ENCODE measurements at places on chromosomes 5 and 9.

DNA sequence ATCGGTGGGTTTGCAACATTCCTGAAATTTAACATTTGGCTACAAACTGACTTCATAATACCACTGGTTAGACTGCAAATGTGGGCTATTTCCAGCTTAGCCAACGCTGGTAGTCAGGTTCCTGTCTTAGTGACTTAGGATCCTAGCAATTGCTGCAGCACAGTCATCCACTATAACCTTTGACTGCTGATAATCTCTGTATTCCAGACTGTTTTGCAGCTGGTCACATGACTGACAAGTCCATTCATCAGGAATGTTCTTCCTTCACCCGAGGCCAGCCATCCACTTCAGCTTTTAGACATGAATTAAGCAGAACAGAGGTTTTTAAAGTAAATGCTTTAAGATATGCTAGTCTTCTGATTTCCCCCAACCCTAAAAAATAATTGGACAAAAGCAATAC is 425.9 kb upstream of the MPDZ start:
- DNase-seq = no peak

DNA sequence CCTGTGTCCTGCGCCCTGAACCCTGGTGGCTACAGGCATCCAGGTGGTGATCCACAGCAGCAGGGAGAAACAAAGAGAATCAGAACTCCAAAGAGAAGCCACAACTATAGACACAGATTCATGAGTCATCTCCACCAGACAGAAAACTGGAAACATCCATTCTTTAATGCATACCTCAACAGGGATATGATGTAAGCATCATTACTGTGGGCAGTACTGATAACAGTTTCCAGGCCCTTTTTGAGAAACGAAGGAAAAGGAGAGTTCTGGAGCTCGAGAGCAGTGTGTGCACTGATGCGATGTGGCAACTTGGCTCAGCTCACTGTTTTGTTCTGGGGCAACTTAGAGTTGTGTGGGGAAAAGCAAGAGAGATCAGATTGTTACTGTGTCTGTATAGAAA is 215.6 kb upstream of the ADAMTS16 start:
- DNase-seq = no peak

DNA sequence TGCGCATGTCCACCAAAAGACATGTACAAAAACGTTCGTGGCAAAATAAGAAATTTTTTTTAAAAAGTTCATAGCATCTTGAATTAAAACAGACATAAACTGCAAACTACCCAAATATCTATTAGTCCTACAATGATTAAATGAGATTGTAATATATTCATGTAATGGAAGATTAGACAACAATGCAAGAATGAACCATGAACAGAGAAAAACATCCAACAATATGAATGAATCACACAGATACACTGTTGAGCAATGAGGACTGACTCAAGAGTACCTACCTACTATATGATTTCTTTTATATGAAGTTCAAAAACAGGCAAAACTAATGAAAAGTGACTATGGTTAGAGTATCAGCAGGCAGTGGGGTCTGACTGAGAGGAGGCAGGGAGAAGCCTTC is 17.9 kb upstream of the CTNNAL1 start:
- no peak for DNase-seq

DNA sequence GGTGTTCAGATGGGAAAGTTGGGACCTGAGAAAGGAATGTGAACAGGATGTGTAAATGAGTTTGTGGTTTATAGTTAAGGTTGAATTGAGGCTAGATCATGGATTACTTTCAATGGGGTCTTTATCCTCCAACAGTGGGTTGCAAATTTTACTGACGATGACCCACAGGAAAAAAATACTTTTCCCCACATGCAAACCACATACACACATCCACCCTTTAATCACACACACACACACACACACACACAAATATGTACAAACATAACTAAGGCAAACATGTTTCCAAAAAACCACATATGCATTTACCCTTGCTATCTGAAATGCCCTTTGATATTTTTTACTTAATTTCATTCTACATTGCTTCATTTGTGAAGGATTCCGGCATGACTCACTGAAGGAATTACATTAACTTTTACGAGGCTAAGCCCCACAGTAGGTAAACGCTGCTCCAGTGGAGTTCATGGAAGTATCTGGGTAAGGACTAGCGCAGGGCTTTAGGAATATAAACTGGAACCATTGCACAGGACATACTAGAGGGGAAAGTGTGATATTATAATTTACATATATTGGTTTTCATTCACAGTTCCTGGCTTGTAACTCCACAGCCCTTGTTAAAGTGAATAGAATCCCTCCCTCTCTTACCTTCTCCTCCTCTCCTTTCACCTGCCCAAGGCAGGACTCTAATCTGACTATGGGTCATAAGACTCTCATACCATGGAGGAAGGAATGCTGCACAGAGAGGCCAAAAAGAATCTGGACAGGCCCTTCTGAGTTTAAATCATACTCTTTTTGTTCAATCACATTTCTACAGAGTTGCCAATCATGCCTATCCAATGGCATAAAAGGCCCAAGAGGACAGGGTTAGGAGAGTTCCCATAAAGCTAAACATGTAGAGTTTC is 8.5 kb upstream of the SPEF2 start:
- DNase-seq = no peak

GRCh38 chr5:169911448-169912212 is 68.7 kb downstream of the INSYN2B start:
- no peak for DNase-seq

GRCh38 chr9:13083963-13084528 is 195.4 kb downstream of the MPDZ start:
- DNase-seq = no peak

DNA sequence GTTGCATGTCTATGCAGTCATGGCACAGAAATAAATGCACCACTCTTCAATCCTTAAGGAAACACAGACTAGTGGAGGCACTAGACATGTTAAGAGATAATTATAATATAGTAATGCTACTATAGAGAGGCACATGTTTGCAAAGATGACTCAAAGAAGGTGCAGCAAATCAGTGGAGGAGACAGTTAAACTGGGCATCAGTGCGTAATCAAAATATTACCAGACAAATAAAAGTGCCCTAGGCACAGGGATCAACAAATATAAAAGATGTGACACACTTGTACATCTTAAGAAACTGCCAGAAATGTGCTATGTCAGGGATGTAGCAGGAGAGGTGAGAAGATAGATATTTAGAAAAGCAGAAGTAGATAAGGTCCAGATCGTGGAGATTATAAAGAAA is 642.1 kb downstream of the SLCO4C1 start:
- no peak for DNase-seq

DNA sequence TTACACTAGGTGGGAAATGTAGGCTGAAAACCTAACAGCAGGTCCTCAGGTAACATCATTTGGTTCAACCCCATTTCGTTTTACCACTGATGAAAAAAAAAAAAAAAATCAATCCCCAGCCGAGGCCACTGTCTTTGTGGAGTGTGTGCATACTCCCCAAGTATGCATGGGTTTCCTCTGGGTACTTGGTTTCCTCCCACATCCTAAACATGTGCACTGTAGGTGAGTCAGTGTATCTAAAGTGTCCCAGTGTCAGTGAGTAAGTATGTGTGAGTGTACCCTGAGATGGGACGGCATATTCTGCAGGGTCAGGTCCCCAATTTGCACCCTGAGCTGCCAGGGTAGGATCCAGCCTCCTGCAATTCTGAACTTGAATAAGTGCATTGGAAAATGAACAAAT is 966.5 kb upstream of the DMAC1 start:
- no peak for DNase-seq

DNA sequence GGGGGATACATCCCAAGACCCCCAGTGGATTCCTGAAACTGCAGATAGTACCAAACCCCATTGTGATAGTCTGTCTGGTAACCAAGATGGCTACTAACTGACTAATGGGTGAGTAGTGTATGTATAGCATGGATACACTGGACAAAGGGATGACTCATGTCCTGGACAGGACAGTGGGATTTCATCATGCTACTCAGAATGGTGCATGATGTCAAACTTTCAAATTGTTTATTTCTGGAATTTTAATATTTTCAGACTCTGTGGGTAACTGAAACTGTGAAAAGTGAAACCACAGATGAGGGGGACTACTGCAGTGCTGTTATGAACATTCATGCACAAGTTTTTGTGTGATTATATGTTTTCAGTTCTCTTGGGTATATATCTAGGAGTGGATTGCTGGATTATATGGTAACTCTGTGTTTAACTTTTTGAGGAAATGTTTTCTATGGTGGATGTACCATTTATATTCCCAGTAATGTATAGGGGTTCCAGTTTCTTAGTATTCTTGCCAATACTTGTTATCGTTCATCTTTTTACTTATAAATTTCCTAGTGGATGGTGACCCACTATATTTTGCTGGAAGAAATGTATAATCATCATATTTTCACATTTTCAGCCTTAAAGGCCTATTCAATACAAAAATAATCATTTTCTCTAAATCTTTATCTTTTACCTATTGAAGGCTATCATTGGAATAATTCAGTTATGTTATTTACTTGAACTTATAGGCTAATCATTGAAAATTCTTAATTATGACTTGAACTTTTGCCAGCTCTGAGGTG is 140.9 kb downstream of the NR3C1 start:
- DNase-seq = no peak

DNA sequence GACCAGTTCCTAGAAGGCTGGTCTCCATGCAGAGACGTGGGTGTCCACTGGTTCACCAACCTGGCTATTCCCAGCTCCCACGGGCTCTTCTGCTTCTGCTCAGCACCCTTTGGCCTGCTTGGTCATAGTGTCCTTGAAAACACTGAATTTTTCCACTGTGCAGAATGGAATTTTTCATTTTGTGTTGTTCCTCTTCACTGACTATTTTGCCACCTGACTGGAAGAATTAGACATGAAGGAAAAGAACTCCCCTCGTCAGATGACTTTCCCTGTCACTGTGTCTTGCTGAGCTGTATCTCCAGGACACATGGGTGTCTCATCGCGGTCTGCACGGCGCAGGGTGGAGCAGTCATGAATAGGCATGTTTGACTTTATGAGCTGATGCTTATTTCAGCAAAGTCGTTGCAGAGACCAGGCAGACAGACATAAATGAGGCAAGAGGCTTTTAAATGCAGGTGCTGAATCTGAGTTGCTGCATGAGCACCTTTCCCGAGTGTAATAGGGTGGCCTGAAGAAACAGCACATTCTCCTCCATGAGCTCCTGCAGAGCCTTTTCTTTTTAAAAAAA is 50.2 kb upstream of the SEMA4D start:
- no peak for DNase-seq

GRCh38 chr5:106940986-106941385 is 729.8 kb downstream of the EFNA5 start:
- DNase-seq = no peak

GRCh38 chr5:178330791-178331404 is 98.3 kb upstream of the PHYKPL start:
- no peak for DNase-seq

DNA sequence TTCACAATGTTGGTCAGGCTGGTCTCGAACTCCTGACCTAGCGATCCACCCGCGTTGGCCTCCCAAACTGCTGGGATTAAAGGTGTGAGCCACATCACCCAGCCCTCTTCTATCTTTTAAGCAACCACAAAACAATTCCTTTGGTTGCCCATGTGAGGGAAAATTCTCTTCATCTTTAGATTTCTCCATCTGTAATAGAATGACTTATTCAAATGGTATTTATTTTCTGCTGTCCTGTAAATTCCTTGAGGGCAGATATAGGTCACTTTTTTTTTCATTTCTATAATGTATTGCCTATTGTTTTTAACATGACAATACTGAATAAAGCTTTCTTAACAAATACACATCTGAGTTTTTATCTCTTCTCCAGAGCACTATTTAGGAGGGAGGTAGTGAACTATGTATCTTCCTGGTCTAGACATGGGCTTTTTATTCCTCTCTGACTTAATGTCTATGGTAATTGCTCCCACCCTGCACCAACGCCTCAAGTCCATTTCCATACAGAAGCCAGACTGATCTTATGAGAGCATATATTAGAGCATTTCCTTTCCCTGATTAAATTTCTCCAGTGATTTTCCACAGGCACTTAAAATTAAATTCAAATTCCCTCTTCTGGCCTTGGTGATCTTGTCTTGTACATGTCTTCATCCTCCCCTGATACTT is 595.6 kb downstream of the CAAP1 start:
- no peak for DNase-seq

DNA sequence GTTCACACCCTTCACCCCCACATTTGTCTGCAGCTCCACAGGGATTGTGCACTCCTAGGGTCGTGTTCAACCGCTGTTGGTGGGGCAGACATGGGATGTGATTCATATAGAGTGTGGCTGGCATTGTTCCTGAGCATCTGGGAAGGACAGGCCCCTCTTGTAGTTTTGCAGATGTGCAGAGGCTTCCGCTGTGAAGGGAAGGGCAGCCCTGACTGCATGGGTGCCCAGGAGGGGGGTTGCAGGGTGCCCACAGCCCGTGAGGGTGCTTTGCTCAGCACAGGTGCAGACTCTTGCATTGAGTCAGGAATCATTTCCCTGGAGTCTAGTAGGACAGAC is 30.2 kb upstream of the PITX1 start:
- no peak for DNase-seq

GRCh38 chr5:146906803-146907202 is 28.2 kb upstream of the PPP2R2B start:
- no peak for DNase-seq

DNA sequence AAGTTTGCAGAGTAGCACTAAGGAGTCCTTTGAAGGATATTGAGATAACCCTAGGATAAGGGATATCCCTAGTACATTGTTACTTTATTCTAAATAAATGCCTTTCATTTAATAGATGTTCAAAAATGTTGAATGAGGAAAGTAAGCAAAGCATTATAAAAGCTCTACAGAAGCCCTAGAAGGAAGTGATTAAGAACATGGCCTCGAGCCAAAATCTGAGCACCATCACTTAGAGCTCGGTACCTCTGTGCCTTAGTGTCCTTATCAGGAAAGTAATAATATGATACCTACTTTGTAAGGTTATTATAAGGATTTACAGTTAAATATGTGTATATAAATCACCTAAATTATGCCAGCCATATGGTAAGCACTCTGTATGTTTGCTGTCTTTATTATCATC is 242.6 kb downstream of the KIAA0825 start:
- DNase-seq = no peak

DNA sequence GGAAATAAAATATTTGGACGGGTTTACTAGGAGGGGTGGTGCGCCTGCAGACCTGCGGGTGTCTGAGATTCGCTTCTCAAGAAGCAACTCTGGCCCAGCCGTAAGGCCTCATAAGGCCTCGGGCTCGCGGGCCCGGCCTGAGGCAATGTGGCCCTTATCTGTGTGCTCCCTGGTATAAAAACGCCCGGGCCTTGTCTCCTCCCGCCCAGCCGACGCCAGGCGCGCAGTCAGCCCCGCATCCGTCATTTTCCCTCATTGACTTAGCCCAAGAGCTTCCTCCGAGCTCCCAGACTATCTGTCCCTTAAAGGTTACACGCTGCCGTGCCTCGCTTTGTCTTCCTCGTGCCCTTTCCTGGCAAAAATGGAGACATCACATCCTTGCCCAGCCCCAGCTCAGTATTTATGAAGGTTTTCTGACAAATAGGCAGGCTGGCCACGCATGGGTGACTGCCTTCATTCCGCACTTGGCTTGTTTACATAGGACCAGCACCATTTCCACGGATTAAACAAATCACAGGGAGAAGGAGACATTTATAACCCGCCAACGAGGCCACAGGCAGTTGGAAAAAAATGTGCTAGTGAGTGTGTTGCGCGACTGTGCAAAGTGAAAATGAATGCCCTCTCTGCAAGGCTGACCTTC is 74.5 kb upstream of the TBCA start:
- DNase-seq = no peak
